ENCODE measurements at places on chromosomes 12 and 14.

DNA sequence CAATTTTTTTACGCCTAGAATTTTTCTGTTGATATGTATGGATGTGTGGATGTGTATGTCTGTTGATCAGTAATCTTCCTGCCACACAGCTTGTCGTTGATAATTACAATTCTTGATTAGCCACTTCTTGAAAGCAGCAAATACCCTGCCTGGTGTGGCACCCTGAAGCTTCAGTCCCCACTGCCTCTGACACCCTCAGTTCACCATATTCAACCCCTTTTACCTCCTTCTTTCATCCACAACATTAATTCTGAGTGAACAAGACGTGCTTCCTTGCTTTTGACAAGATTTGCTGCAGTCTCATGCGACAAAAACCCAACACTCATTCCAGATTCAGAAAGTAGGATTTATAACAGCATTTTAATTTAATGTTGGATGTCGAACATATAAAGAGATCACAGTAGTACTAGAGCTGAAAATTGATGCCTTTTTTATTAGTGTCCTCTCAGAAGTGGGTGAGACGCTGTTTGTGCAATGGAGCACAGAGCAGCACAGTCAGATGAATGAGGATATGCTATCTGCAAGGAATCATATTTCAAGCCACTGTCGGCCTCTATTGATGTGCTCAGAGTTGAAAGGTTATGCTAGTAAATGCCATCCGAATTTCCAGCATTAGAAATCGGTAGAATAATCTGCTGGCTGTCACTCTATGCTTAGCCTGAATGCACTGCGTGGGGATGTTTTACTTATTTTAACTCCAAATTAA lies 383.7 kb downstream of the EGLN3 start:
- DNase-seq = peak; percentile 26

DNA sequence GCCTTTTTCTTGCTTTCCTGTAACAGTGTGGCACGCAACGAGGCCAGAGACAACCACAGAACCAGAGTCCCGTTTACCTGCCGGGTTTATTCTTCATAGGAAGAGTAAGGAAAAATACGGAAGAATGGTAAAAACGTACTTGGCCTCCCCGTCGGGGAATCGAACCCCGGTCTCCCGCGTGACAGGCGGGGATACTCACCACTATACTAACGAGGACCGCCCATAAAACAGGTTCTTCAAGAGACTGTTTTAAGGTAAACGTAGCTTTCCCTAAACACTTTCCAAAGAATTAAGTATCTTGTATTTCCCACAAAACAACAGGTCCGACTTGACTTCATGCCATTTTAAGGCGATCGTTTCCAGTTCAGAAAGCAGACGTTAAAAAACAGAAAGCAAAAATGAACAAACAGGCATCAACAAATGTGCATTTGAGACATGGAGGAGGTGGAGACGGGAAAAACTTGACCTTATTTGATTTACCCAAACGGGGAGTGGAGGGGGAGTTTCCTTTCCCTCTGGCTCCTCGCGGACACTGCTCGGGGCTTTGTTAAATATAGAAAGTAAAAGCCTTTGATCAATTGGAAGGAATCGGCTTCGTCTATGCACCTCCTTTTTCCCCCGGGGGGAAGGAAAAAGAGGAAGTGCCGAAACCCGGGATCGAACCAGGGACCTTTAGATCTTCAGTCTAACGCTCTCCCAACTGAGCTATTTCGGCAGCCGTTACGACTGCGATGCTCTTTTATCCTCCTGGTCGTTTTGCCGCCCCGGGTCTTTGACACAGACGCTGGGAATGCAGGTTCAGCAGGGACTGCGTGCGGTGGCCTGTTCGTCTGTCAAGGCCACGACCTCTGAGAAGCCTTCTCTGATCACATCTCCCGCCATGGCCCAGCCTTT lies 13.0 kb upstream of the UBC start:
- no peak for DNase-seq

DNA sequence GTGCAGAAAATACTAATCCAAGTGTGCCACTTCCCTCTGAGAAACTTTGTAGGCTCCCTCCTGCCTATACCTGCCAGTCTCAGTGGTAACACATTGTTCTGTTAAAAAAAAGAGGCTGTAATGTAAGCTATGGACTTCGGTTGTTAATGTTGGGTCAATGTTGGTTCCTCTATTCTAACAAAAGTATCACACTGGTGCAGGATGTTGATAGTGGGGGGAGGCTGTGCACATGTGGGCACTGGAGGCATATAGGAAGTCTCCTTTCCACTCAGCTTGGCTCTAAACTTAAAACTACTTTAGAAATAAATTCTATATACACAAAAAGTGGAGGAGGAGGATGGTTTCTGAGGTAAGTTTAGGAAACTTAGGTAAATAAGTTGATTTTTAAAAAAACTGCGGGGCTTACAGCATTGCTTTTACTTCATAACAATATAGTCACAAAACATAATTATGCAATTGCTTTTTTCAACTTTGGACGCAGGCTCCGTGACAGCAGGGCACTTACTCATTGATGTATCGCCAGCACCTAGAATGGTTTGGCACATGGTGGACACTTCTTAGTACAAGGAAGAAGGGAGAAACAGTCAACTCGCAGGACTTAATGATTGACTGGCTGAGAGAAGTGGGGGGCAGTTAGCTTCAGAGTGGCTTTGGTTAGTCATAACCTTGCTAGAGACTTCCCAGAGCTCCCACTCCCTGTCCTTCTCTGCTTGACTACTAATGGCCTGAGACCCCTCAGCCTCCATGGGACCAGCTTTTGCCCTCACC lies 7.9 kb upstream of the NYNRIN start:
- DNase-seq = no peak

DNA sequence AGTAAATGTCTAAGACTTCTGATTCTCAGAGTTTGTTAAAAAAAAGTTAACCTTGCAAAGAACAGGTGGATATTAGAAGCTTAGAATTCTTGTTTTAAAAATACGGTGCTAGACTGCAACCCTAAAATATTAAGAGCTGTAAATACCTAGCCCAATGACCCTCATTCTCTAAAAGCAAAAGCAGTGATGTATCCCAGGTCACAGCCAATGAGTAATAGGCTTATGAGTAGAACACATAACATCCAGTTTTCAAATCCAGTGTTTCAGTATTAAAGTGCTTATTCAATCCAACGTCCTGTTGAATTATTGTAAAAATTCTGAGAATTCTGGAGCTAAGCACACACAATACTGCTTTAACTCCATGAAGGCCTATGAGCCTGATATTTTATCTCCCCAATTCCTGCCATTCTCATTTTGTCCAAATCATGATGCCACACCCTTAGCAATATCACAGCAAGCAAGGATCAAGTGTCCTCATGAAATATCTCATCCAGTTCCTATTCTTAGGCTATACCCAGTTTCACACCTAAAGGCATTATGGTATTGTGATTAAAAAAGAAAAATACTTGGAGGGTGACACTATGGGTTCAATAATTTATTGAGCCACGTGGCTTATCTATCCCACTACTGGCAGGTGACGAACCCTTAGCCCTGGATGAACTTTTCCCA lies 15.3 kb upstream of the ARID4A start:
- no peak for DNase-seq

- no peak for DNase-seq
Observed at GRCh38 chr14:75292886-75293285, 14.3 kb downstream of the FOS start.

DNA sequence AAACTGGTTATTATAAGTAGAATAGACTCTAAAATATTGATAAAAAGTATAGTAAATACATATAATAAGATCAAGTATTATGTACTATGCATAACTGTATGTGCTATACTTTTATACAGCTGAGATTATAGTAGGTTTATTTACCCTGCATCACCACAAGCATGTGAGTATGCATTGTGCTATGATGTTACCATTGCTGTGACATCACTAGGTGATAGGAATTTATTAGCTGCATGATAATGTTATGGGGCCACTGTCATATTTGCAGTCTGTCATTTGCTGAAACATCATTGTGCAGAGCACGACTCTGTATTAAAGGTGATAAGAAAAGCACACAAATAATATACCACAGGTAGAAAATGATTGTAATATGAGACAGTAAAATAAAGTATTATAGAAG lies 385.6 kb downstream of the ZFP36L1 start:
- DNase-seq = no peak

DNA sequence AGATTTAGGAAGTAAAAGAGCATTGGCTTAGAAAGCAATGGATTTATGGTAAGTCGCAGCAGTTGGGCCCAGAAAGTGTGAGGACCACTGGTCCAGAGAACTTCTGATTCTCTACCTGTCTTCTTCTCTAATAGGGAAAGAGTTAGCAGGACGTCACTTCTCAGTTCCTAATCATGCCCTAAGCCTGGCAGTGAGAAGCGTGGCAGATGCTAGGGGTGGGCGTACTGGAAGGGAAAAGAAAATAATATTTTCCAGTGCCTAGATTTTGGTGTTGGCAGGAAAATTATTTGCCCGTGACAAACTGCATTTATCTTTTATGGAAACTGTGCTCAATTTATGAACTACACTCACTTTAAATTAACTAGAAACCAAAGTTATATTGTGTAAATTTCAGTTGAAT lies 212.3 kb downstream of the PPFIA2 start:
- no peak for DNase-seq

DNA sequence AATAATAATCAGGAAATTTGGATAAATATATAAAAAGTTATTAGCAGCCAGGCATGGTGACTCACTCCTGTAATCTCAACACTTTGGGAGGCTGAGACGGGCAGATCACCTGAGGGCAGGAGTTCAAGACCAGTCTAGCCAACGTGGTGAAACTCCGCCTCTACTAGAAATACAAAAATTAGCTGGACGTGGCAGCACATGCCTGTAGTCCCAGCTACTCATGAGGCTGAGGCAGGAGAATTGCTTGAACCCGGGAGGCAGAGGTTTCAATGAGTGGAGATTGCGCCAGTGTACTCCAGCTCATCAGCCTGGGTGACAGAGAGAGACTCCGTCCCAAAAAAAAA lies 64.5 kb downstream of the SYT1 start:
- DNase-seq = no peak

DNA sequence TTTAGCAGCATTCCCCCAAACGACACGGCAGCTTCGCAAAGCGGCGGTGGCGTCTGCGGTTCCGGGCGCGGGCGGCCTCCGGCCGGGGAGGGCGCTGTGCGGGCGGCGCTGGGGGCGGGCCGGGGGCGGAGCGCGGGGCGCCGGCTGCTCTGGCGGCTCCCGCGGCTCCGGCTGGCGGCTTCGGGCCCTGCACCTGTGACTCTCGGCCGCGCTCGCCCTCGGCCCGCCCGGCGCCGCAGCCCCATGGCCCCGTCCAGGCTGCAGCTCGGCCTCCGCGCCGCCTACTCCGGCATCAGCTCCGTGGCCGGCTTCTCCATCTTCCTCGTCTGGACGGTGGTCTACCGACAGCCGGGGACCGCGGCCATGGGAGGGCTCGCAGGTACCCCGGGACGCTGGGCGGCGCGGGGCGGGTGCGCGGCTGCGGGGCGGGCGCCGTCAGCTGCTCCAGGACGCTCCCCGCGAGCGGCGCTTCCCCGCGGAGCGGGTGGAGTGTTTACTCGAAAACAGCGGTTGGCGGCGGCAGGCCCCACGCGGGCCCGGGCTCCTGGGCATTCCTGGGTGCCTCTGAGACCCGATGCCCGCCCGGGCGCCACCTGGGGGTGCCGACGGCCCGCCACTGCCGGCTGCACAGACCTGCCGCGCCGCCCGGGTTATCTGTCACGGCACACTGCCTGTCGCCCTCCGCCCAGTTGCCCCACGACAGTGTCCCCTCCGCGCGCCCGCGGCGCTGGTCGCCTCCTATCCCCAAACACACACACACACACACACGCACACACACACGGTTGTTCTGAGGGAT lies at the start of gene SLC48A1:
SLC48A1 (plus strand) TSS at position 177 of the 796 bp plus-strand sequence; CDS start at position 244, 67 bp downstream.
- peak; percentile 79 for DNase-seq

DNA sequence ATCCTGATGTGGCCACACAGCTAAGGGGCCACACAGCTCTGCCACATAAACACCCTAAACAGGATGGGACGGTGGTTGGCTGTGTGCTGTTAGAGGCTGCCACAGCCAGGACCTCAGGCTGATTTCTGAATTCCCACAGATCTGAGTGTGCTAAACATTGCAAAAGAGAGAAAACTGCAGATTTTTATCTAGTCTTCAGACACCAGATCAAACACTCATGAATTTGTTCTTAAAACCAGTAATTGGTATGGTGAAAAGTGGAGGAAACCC lies 190.7 kb downstream of the MON2 start:
- DNase-seq = no peak

GRCh38 chr14:63286071-63286470 lies 32.7 kb downstream of the GPHB5 start:
- DNase-seq = peak; percentile 81

DNA sequence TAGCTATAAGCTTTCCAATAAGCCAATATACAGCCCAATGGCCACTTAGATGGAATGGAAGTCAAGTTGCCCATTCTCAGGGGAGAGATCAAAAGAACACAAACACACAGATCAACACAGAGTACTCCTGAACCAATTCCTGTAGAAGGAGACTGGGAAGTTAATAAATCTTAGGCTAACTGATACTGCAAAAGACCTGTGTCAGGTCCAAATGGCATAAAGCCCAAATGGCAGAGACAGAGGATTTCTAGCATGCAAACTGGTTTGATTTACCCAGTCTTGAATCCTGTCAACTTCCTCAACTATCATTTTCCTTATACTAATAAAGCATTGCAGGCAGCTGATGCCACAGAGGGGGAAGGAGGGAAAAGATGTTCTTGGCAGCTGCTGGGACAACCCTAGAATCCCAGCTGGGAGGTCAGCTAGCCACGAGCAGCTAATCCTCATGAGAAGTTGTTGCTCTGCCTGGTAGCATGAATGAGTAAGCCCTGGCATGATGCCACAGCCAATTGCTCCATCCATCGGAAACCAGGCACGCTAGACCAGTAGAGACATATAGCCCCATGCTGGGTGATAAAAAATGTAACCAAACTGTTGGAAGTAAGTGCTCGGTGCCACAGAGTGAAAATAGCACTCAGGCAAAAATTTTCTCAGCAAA lies 26.2 kb downstream of the ANG start:
- DNase-seq = no peak

GRCh38 chr14:61691495-61691894 lies 3.8 kb upstream of the HIF1A start:
- DNase-seq = no peak

GRCh38 chr12:45915405-45915804 lies 75.0 kb downstream of the SCAF11 start:
- no peak for DNase-seq

GRCh38 chr12:47776471-47777143 lies 3.6 kb downstream of the SLC48A1 start:
- no peak for DNase-seq

GRCh38 chr12:21505888-21506287 lies 4.3 kb downstream of the GOLT1B start:
- DNase-seq = no peak

DNA sequence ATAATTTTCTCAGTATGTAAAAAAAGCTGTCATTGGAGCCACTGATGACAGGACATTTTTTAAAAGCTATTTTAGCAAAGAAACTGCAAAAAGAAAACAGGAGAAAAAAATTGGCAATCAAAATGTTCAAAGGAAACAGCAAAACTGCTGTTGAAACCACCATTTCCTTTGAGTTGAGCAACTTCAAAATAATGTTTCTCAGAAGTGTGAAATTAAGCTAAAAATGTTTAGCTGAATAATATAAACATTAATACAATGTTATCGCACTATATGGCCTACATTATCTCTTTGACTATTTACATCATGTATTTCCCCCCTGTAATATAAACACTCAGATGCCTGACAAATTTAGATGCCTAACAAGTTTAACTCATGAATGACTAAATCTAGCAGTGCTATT lies 23.4 kb upstream of the GLIPR1 start:
- DNase-seq = no peak

GRCh38 chr12:68240975-68241374 lies 12.4 kb downstream of the IL22 start:
- DNase-seq = no peak

- DNase-seq = no peak
Observed at GRCh38 chr12:129339336-129339735, 486.1 kb downstream of the GLT1D1 start.
